Upper lobe of right lung (tissue), 1 donor: ENCODE measurements at places on chromosomes 3 and 15. TPM values are rescaled to one million over a fixed set of nuclear protein-coding genes. Genes with fewer than 3 reads are reported as not detected.

DNA sequence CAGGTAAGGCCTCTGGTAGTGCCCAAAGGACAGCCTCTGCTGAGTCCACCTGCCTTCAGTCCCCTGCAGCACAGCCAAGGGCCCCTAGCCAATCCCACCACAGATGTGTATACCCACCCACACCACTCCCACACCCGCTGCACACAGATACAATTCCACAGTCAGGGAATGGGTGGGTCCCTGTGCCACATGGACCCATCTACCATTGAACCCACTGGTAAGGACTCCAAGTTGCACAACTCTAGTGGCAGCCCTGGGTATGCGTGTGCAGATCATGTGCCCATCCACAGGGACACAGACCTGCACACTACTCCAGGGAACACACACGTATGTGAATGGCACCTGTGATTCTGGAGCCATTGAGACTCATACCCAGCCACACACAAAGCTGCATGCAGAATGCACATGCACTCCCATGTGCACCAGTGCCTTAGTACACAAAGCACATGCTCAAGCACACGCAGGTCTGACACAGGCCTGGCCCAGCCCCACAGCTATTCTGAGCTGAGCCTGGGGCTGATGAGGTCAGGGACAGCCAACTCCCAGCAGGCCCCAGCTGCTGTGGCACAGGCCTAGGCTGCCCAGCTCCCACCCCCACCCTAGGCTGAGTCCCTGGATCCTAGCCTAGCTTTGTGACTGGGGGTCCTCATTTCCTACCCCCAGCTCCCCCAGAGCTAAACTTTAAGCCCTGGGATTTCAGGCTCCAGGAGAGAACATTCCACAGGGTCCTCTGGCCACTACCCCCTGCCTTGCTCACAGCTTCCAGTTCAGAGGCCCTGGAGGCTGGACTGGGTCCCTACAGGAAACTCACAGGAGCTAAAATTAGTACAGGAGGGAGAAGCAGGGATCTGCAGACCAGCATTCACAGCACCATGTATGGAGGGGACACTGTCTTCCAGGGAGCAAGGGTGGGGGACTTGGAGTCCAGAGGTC, 2.7 kb upstream of the ALS2CL start:
- DNase-seq: no peak

Gene COL6A5
- 6.3 TPM for total RNA-seq

DNA sequence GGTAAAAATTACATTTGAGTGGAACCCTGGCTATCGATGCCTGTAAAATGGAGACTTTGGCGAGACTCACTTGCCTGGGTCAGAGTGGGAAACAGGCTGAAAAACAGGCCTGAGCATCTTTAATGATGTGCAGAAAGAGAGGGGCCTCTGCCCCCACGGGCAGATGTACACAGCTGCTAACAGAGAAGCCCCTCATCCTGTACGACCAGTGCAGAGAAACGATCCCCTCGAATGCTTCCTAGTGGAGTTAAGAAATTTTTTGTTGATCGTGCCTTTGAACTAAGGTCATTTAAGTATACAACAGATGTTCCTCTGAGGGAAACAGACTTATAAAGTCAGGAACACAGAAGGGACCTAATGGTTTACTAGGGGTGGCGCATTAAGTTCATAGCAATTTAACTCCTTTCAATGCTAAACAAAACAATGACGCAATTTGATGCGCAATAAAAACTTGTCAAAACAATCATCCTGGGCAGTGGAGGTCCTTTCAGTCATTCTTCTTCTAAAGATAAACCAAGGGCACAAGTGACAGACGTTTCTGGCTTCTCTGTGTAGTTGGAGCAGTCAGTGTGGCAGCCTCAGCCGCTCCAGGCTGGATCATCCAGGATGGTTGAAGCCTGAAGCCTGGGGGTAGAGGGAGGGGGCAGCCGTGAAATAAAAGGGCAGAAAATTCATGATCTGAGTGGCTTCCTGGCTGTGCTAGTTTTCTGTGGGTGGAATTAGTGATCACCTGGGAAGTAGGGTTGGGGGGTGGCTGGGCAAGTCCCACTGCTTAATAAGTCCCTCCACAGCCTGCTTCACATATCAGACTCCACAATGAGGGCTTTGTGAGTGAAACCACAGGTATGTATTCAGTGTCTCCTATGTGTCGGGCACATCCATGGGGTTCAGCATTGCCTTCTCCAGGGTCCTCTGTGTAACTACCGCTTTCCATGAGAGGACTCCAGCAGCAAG, 50.8 kb upstream of the MRPS22 start:
- DNase-seq: no peak

DNA sequence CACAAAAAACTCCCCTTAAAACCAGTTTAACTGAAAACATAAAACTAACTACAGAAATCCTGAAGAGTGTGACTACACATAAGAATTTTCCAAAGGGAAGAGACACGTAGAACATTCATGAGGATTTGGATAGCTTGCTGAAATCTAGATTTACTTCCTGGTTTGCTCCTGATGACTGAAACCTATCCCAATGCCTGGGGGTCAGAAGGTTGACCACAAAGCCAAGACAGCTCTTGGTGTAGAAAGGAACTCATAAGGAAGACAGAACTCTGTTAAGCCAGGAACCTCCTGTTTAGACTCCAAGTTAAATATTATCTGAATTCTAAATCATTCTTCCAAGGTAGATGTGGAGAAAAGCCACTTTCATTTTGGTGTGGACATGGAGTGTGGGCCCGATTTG, 92.8 kb downstream of the TFG start:
- no peak for DNase-seq

Gene SNTN
- not detected for total RNA-seq

- DNase-seq: no peak
Observed at GRCh38 chr3:14540821-14541385, 761 bp upstream of the GRIP2 start.

DNA sequence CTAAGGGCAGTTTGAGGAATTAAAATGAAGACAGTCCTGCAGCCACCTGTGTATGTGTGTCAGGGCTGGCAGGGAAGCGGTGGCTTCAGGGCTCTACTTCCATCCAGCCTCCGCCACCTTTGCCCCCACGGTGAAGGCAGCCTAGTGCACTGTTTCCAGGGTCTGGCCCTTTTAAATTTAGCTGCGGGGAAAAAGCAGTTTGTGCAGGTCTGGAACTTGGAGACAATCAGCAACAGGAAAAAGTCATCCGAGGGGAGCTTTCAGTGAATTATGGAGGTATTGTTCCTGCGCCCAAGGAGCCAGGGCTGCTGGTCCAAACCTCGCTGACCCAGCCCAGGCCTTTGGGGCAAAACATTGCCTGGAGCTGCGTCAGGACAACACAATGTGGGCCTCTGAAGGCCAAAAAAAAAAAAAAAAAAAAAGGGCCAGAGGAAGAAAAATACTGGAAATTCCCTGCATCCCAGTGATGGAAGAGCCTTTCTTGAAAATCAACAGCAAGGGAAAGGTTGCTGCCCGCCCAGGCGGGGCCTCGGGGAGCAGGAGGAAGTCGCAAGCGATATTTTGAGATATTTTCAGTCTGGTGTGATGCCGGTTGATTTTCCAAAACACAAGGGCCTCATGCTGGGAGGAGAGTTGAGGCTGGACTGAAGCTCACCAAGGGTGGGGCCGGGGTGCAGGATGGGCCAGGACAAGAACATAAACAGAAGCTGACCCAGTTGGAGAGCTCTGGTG, 25.5 kb upstream of the FGD5 start:
- DNase-seq: peak; percentile 57

DNA sequence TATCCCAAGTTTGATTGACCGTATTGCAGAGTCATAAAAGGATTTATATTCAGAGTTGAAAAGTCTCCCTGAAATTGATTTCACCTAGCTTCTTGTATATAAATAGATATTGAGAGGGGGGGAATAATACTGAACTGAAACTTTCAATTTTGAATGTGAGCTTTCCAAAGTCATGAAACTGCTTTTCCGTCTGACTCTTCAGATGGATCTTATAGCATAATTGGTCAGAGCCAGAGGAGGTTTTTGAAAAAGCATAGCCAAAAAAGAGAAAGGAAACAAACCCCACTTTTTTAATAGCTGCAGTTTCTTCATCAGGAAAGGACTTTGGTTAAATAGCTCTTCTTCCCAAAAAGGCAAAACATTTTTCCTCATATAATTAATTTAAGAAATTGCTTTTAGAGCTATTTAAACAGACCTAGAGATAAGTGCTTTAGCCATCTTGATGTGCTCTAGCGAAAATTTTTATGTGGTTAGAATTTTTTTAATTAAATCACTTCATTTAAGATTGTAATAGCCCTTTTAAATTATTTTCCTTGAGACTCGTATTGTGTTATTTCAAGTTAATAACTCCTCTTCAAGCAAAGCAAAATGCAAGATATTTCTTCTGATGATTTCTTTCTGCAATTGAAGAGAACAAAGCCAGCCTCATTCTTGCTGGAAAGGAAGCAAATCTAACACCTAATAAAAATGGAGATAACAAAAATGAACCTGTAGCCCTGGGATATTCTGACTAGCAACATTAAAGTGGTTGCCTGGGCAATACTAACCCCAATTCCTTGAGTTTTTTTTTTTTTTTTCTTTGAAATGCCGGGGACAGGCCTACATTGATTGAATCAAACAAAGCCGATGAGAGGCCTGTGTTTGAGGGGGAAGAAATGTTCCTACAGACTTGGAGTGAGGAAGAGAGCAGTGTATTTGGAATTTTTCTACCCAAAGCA, 173.6 kb downstream of the PTPRG start:
- DNase-seq: no peak

DNA sequence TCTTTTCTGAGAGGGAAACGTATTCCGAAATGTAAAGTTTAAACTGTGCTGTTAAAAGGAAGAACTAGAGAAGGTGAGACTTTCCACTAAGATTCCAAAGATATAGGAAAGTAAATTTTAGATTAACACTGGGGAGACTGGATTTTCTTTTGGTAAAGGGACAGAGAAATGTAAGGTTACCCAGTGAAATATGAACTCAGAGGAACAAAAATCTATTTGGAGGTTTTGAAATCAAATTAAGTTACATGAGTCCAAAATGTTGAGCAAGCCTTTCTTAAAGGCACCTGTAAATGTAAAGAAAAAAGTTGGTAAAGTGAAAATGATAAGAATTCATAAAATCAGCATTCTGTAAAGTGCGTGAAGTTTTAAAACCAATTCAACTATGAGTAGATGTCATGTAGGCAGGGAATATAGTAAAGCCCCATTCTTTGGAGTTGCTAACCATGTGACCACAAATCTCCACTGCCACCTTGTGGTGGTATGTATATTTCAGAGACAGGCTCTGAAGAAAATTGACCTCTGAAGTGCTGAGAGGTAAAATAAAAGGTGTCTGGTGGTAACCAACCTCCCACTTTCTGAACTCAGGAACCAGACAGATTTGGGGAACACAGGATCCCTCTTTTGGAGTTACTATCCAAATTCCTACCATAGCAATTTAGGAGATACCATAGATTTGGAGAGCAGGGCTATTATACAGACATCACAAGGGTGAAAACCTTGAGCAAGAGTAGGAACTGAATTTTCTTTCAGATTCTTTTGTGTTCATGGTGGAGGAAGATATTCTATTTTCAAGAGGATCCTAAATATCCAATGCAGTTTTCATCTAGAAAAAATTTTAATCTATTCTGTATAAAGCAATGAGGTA, 215.3 kb downstream of the ROBO2 start:
- no peak for DNase-seq

GRCh38 chr3:64438812-64439211, 213.5 kb upstream of the PRICKLE2 start:
- no peak for DNase-seq

- no peak for DNase-seq
Observed at GRCh38 chr3:70539908-70540307, 227.5 kb upstream of the MDFIC2 start.

- DNase-seq: no peak
Observed at GRCh38 chr3:98670020-98670419, 76.6 kb upstream of the CPOX start.
